ENCODE measurements at places on chromosomes 3 and 15. TPM values are rescaled to one million over a fixed set of nuclear protein-coding genes. Genes with fewer than 3 reads are reported as not detected.

ZNF148 gene
- total RNA-seq, result 14.7 TPM

DNA sequence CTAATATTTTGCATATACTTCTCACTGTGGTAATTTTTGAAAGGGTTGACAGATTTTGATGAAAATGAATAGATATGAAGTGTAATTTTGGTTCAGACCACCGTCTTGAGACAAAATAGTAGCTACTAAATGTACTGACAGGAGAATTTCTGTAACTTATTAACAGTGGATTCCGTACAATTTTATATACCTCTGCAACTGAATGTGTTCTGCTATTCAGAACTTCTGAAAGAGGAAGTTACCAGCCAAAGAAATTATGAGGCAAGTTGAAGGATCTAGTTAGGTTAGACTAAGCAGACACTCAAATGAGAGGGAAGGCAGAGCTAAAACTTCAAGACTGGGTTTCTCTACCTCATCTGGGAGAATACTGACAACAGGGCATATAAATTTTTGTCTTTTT lies 29.4 kb downstream of the GAP43 start:
- no peak for DNase-seq

- DNase-seq, result no peak
These were observed 34.5 kb upstream of the TM2D3 start for GRCh38 chr15:101686718-101687117.

DNA sequence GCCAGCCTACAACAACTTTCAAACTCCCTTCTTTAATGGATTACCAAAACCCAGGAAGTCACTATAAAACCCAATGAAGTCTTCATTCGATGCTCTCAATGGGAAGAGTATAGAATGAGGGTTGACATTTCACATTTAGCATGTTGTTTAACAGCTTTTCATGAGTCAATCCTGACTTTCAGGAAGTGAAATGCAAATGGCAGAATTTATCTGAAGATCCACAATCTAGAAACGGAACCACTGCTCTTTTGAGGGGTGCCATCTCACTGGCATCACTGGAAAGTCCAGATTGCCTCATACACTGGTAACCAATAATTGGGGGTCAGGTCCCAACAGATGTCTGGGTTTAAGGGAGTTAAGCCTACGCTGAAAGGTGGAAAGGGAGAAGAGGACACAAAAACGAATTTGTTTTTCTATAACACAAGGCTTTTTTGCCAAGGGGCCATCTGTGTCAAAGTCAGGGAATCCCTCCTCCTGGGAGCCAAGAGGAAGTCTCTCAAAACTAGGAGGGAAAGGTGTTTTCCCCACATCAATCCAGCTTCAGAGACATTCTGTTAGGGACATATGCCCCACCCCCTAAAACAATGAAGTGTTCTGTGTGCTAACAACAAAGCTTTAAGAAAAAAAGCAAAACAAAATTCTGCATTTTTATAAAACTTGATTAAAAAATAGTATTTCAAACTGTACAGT lies 12.0 kb upstream of the ATP1B3 start:
- DNase-seq, result no peak

DNA sequence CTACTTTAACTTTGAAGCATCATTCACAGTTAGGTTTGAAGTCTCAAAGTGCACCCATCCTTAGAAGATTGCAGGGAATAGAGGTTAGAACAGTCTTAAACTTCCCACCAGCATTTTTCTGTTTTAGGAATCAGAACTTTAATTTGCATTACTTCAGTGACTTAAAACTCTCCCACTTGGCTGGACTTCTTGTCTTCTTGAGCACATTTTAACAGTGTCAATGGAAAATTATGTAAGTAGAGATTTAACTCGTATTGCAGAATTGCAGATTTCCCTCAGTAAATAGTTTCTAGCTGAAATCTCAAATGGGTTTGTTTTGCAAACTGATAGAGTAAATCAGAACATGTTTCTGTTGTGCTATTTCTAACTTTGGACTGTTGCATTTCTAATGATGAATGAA lies 369.6 kb downstream of the OTOL1 start:
- no peak for DNase-seq

Data from esophagus squamous epithelium (tissue), 5 donors.